ENCODE measurements at places on chromosomes 6 and 20. TPM values are rescaled to one million over a fixed set of nuclear protein-coding genes. Genes with fewer than 3 reads are reported as not detected.

Gene MCCD1
- not detected for total RNA-seq

GRCh38 chr6:161188547-161189465 is 85.1 kb downstream of the AGPAT4 start:
- no peak for DNase-seq
- no peak overlapping the region for H3K27ac ChIP-seq
- no peak overlapping the region for H3K4me3 ChIP-seq
- peaks cover 10% of the 10 kb centered on the region for H3K4me1 ChIP-seq
- H3K36me3 ChIP-seq = no peaks in the 10 kb centered on the region
- no peaks in the 10 kb centered on the region for H3K27me3 ChIP-seq

DNA sequence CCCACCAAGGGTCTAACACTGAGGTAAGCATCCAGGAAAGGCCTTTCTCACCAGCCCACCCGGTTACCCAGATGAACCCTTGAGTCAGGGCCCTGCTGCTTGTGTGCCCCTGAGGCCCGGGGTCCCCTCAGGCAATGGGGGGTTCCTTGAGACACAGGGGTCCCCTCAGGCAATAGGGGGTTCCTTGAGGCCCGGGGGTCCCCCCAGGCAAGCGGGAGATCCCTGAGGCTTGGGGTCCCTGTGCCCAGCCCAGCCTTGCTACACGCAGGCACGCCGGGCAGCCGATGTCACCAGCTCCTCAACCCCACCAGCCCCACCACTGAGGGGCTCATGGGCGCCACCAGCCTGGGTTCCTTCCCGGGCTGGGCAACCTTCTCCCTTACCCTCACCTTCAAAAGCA is 247.2 kb downstream of the TTLL2 start:
- no peaks in the 10 kb centered on the region for H3K27me3 ChIP-seq
- H3K36me3 ChIP-seq = no peaks in the 10 kb centered on the region
- no peak overlapping the region for H3K4me3 ChIP-seq
- no peak for DNase-seq
- no peaks in the 10 kb centered on the region for H3K4me1 ChIP-seq

DNA sequence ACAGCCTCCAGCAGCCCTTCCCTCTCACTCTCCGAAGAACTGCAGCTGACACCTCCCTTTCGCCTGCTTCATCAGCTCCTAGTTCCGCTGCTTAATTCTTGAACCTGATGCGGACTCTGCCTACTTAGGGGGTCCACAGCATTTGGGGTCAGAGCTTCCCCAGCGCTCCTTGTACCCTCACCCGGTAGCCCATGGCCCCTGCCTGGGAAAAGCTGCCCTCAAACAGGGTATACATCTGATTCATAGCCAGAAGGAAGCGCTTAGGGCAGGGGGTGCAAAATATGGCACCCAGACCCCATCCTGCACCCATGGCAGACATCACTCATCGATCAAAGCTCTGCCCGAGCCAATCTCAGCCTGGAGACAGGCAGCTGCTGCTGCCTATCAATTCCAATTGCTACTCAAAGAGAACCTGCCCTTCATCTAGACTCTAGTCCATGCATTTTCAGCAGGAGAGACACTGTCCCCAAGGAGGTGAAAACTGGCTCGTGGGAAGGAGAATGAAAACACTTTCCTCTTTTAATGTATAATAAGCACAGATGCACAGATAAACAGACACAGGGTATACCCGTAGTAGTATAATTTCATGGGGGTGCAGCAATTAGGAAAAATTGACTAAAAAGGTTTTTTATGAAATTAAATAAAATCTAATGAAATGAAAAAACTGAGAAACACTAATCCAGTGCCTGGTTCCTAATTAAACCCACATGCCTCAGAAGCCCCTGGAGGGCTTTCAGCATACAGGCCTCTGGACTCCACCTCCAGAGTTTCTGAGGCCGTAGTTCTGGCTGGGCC is 194.8 kb downstream of the PREX1 start:
- peaks cover 24% of the 10 kb centered on the region for H3K36me3 ChIP-seq
- H3K4me3 ChIP-seq = no peak overlapping the region
- H3K4me1 ChIP-seq = peaks cover 4% of the 10 kb centered on the region
- no peaks in the 10 kb centered on the region for H3K27me3 ChIP-seq

DNA sequence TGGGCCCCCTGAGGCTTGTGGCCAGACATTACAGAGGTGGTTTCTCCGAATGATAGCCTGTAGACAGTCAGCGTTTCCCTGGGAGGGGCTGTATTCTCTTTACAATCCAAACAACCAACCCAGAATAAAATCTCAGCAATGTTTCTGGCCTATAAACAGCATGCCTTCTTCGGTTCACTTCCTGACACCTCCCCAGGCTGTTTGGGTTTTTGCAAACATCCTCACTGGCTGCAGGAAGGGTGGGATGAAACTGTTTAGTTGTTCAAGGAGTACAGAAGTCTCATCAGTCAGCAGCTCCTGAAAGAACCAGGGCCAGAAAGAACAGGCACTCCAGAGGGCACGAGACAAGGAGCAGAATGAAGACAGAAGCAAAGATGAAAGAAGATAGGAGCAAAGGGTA is 350.0 kb downstream of the QKI start:
- DNase-seq = no peak
- H3K36me3 ChIP-seq = no peaks in the 10 kb centered on the region
- peaks cover 6% of the 10 kb centered on the region for H3K27me3 ChIP-seq
- no peak overlapping the region for H3K4me3 ChIP-seq

Gene DDR1
- 13.7 TPM for total RNA-seq

DNA sequence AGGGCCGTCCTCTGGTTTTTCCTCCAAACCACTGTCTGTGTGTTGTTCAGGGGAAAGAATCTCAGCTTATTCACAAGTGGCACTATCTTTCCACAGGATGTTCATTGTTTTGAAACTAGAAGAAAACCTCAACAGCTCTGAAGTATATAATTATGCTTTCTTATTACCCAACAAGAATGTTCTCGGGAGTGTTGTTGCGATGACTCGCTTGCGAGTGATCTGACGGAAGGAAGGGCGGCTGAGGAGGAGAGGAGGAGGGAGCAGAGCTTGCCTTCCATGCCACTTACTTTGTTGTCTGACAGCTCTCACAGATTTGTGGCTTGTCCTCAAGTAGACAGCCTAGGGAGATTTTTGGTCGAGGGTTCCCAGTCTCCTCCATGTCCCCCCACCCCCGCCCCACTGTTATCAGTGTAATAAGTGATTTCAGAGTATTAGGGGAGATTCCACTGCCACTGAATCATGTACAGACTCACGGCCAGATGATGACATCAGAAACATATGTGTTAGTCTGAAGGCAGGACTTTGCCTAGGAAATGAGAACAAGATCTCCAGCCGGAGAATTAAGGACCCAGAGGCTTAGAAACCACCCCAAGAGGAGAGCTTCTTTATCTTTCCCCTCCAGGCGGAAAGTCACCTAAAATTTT is 80.7 kb upstream of the CCN6 start:
- H3K4me3 ChIP-seq = peak overlapping the region; percentile 24
- peak overlapping the region; percentile 70 for H3K27ac ChIP-seq
- peaks cover 13% of the 10 kb centered on the region for H3K27me3 ChIP-seq
- DNase-seq = peak; percentile 24
- peaks cover 53% of the 10 kb centered on the region for H3K4me1 ChIP-seq
- H3K36me3 ChIP-seq = no peaks in the 10 kb centered on the region

DNA sequence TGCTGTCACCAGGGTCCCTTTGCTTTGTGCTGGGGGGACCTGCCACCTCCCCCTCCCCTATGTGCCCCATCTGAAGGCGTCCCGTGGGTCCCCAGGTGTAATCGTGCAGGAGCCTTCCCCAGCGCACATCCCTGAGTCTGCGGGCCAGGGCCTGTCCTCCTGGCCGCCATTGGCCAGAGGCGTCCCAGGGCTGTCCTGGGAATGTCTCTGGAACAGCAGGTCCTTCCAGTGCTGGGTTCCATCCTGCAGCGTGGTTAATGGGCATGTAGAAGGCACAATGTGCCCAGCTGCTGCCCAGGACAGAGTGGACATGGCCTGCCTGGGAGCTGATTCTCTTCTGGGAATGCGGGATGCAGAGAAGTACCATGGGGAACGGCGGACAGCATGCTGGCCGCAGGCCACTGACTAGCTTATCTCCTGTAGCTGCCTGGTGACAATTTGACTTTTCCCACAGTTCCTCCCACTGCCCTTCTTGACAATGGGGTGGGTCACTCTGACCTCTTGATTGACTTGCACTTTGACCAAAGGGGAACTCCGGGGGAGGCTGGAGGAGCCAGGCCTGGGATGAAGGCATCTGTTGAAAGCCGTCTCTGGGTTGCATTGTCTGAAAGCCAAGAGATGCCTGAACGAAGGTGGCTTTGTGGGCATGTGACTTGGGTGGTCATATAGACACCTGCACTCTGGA is 64.0 kb downstream of the CTCFL start:
- H3K27ac ChIP-seq = no peak overlapping the region
- peaks cover 5% of the 10 kb centered on the region for H3K27me3 ChIP-seq
- no peak for DNase-seq
- no peaks in the 10 kb centered on the region for H3K4me1 ChIP-seq
- H3K4me3 ChIP-seq = no peak overlapping the region

- peaks cover 4% of the 10 kb centered on the region for H3K27me3 ChIP-seq
- H3K4me3 ChIP-seq = no peak overlapping the region
- no peak overlapping the region for H3K27ac ChIP-seq
- no peaks in the 10 kb centered on the region for H3K36me3 ChIP-seq
- no peak for DNase-seq
These were observed 257.8 kb upstream of the KCNQ5 start for GRCh38 chr6:72363844-72364740.

Gene BMP7
- total RNA-seq = not detected

GRCh38 chr6:704046-704445 is 11.1 kb upstream of the EXOC2 start:
- DNase-seq = no peak
- H3K27me3 ChIP-seq = peaks cover 22% of the 10 kb centered on the region
- no peaks in the 10 kb centered on the region for H3K36me3 ChIP-seq
- H3K27ac ChIP-seq = no peak overlapping the region

DNA sequence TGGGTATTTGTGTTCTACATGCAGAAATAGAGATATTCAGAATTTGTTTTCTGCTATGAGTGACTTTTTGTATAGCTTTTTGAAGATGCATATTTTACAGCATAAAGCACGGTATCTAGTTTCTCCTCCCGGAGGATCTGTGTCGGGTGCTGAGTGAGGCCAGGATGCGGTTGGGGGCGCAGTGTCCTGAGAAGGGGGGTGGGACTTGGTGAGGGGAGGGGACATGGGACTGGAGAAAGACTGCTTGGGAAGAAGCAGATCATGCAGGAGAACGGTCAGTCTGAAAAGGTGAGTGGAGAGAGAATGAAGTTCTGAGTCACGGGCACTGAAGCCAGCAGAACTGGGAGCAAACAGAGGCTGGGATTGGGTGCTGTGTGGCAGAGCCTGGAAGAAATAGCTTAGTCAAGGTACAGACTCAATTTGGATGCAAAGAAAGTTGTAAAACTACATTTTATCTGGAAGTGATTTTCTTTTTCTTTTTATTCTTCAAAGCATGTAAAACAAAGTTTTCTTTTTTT is 44.0 kb downstream of the STX11 start:
- H3K4me1 ChIP-seq = peaks cover 2% of the 10 kb centered on the region
- H3K27ac ChIP-seq = no peak overlapping the region
- H3K36me3 ChIP-seq = peaks cover 14% of the 10 kb centered on the region
- no peaks in the 10 kb centered on the region for H3K27me3 ChIP-seq

DNA sequence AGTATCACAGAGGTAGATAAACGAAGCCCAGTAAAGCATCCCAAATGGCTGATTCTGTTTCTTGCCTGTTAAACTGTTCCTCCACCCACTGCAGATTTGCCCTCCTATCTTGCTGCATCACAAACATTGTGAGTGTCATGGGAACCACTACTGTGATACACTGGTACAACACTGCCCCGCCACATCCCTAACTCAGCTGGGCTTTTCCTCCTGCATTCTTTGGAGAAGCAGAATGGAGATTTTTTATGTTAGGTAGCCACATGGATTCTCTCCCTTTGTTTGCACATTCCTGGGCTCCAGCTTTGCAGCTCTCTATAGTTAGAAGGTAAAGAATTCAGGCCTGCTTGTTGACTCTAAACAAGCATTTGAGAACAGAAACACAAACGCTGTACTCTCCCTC is 234.1 kb downstream of the TMEM242 start:
- no peak overlapping the region for H3K4me3 ChIP-seq
- no peak for DNase-seq

DNA sequence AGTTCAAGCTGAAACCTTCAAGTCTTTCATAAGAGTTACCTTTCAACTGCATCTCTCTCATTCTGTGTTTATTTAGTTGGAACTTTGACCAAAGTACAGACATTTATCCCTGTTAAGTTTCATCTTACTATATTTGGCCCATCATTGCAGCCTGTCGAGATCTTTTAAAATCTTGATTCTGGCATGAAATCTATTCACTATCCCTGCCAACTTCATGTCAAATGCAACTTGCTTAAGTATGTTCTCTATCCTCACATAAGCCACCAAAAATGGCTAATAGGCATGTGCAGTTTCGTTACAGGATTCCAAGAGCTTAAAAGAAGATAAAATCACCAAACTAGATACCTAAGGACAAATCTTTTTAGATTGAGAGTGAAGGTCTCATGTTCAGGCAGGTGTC is 117.5 kb upstream of the KCNQ5 start:
- H3K4me3 ChIP-seq = no peak overlapping the region
- H3K27me3 ChIP-seq = peaks cover 10% of the 10 kb centered on the region
- DNase-seq = no peak
- no peaks in the 10 kb centered on the region for H3K36me3 ChIP-seq
- H3K4me1 ChIP-seq = no peaks in the 10 kb centered on the region

Gene NOP56
- 693 TPM for total RNA-seq

Gene ENPP5
- total RNA-seq = not detected

Gene SIRPD
- not detected for total RNA-seq

Gene RNF182
- total RNA-seq = not detected

Gene ZNF831
- total RNA-seq = 3.0 TPM

DNA sequence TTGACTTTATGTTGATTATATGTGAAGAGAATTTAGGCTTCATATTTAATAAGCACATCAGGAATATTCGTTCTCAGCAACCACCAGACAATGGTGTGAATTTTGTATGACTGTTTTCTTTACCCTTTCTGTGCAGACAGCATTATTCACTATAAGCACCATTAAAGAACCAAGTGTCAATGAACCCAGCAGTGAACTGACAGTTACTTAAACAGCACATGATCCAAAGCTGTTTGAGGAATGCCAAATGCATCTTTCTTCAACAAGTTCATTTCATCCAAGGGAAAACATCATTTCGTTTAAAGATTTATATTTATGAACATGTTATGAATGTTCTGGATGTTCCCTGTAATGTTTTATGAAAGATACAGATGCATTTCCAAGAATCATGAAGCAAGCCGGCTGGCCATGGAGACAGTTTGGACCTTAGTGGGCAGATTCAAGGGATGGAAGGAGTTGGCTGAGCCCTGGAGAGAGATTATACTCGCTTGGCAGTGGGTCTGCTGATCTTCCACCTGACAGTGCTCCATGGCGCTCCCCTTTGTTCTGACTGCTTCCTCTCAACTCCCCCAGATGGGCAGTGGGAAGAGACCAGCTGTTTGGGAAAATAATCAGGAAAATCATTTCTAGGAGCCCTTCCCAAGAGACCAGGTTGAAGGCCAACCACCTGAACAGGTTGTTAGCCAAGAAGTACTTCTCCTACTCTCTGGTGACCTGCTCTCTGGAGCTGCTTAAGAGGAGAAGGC is 326.0 kb upstream of the RSPO3 start:
- H3K27me3 ChIP-seq = no peaks in the 10 kb centered on the region
- H3K27ac ChIP-seq = no peak overlapping the region
- H3K4me1 ChIP-seq = no peaks in the 10 kb centered on the region
- H3K4me3 ChIP-seq = no peak overlapping the region
- no peak for DNase-seq
- H3K36me3 ChIP-seq = no peaks in the 10 kb centered on the region

GRCh38 chr20:13840093-13840465 is 55.3 kb downstream of the NDUFAF5 start:
- no peaks in the 10 kb centered on the region for H3K27me3 ChIP-seq
- DNase-seq = no peak
- no peaks in the 10 kb centered on the region for H3K36me3 ChIP-seq
- H3K4me3 ChIP-seq = no peak overlapping the region
- H3K27ac ChIP-seq = no peak overlapping the region

Measured in activated T-helper 2 cell treated with anti-CD3 and anti-CD28 coated beads, Interferon-gamma antibody, Interleukin-2, Interleukin-4, amounts not matched to agents 10 μg/mL and 5 μg/mL and 100 μg/mL, durations not matched to agents 14 hours and 24 hours and 36 hours (primary cell).